COLO829 (cell line): ENCODE measurements at places on chromosomes 6 and 20.

GRCh38 chr20:25257130-25257529, 9.2 kb downstream of the PYGB start:
- no peak for DNase-seq

GRCh38 chr6:55250400-55250799, 76.1 kb downstream of the HCRTR2 start:
- no peak for DNase-seq

DNA sequence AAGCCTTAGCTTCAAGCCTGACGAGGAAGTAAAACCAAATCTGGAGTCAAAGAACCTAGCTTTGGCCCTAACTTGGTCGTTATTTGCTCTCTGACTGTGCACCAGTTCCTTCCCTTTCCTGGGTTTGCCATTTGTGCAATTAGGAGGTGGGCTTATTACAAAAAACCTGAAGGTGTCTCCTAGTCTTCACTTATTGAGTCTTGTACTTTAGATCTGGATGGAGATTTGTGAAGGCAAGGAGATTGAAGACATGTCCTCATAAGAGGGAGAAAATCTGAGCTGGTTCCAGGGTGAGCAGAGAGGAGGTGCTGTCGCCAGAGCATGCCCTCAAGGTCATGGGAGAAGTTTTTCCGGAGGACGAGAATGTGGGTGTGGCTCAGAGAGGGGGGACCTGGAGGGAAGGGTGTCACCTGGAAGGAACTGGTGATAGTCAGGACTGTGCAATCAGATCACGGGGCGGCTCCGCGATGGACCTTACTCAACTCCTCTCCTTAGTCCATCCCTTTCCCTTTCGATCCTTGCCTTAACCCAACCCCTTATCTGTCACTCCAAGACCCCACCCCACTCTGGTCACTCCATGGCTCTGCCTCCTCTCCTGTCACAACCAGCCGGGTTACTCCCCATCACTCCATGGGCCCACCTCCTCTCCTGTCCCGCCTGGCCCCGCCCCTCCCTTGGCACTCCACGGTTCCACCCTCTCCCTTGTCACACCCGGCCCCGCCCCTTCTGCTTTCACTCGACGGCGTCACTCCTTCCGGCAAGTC, 588 bp upstream of the ACSS2 start:
- DNase-seq, result peak; percentile 98

- DNase-seq, result no peak
Observed at GRCh38 chr6:122751326-122751725, 28.2 kb upstream of the FABP7 start.

DNA sequence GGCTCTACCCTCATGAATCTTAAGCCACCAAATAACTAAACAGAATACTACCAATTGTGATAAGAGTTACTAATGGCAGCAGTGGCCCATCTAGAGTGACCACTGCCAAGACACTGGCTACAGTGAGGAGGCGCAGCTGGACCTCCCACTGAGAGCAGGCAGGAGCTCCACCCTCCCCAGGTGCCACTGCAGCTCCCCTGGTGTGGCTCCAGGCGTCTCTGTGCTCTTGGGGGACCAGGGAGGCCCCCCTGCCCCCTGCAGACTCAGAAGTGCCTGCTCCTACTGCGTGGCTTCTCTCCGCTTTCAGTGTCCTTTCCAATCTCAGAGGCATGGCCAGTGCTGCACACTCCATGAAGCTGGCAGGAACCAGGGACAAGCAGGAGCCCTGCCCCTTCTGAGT, 23.4 kb downstream of the MC3R start:
- no peak for DNase-seq

GRCh38 chr6:67221226-67221625, 1413.9 kb upstream of the ADGRB3 start:
- no peak for DNase-seq

DNA sequence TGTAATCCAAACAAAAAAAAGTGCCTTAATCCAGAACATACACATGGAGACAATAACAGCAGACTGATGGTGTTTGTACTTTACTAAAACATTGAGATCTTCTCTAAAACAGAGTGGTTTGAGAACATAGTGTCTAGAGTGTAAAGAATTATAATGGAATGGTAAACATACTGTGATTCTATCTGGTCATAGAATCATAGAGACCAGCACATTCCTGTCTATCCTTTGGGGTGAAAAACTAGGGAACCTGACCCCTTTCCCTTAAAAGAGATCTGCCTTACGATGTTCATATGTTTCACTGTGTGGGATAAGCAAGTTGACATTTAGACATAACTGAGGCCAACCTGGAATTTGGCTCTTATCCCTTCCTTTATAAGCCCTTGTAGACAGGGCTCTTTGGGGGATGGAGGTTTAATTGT, 55.7 kb downstream of the TRMT11 start:
- DNase-seq, result no peak

- no peak for DNase-seq
Observed at GRCh38 chr6:144722154-144722737, 437.1 kb downstream of the UTRN start.

DNA sequence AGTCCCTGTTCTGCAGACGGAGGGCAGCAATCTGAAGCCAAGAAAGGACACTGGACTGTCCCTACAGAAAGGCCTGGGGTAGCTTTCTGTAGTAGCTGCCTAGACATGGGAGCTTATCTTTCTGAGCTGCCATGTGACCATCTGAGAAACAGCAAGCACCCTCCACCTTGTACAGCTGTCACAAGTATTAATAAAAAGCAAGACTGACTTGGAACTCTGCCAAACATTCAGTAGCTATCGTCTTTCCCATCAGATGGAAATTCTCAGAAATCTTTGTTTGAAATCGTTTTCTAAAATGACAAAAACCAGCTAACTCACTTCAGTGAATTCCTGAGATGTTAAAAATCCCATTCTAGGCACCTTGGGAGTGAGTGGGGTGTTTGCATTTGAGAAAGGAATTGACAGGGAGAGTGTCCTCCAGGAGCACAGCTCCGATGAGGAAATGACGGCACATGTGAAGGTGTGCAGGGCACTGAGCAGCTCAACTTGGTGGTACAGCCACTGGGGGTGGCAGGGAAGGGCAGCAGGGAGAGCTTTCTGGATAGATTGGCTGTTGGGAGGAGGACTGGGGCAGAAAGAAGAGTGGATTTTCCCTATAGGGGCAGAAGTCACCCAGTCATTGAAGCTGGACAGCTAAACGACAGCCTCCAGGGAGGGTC, 24.5 kb downstream of the ACSS1 start:
- no peak for DNase-seq

DNA sequence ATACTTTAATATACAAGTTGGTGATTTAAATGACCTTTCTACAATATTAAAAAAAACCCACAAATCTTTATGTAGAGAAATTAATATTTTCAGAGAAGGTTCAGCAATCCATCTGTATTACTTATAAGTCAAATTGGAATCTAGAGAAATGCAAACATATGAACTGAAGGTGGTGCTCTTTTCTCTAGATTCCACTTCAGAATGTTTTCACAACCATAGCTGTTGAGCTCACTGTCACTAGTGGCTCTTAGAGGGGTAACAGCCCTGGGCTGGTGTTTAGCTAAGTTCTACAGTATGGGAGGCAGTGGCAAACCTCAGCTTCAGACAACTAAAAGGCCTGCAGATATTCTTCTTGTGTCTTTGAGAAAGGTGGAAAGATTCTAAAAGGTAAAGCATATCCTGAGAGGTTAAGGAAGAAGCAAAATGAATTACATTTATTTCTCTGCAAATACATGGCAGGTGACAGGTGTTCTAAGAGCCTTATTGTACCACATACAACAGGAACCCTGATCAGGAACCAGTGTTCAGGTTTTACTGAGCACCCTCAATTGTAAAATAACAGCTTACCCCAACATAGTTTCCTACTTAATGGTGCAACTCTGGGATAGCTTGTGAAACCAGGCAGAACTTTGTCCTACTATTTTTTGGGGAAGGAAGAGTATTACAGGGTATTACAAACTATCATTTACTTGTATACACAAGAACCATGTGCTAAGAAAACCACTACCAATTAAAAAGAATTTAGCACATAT, 56.6 kb upstream of the SAMHD1 start:
- DNase-seq, result peak; percentile 29

DNA sequence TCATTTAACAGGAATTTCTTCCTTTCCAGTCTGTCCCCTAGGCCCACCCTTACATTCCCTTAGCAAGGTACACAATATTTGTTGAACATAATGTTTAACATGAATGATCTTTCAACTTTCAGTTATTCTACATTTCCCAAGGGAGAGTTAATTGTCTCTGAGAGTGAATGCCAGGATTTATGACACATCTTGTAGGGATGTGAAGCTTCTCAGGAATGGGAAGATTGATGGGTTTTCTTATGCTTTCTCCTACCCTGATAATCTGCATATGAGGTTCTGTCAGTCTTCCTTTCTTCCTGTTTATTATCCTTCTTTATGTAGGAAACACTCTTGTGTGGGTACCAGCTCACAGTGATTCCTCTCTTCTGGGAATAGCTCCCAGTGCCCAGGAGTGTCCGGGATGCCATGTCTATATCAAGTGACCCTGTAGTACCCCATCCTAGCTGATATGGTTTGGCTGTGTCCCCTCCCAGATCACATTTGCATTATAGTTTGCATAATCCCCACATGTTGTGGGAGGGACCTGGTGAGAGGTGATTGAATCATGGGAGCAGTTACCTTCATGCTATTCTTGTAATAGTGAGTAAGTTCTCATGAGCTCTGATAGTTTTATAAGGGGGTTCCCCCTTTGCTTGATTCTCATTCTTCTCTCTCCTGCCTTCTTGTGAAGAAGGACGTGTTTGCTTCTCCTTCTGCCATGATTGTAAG, 7.1 kb upstream of the FYN start:
- DNase-seq, result no peak

DNA sequence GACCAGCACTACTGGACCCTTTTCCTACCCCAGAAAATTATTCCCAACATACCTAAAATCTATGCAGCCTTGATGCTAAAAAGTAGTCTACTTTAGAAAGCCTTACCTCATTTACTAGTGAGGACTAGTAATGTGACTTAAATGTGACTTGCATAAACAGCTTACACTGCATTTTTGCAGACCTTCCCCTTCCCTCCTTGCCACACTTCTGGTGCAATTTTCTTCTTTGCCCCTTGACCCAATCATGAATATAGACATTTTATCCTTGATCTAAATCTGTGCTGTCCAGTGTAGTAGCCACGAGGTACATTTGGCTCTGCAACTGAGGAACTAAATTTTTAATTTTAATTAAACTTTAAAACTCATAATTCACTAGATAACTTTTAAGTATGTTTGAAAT, 7.0 kb upstream of the ZKSCAN8 start:
- no peak for DNase-seq

- no peak for DNase-seq
Observed at GRCh38 chr6:168815229-168815628, 374.2 kb downstream of the SMOC2 start.

DNA sequence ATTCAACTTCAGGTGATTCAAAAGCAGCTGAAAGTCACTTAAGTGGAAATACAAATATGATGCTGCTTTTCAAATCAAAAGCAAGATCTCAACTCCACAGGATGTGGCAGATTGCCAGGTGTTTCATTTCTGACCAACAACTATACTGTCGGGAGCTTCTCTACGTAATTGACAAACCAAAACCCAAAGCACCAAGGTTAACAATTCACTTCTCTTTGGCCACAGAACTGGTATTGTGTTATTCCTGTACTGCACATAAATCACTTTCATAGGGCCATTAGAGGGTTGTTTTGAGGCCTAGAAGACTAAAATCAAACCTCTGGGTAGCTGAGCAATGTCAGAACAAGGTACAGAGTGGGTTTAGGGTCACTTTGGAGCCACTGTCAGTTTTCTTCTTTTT, 169.7 kb downstream of the HAO1 start:
- DNase-seq, result no peak

- DNase-seq, result no peak
Observed at GRCh38 chr6:106563614-106564013, 65.7 kb downstream of the RTN4IP1 start.

- DNase-seq, result no peak
Observed at GRCh38 chr6:129667621-129668020, 42.4 kb downstream of the ARHGAP18 start.

DNA sequence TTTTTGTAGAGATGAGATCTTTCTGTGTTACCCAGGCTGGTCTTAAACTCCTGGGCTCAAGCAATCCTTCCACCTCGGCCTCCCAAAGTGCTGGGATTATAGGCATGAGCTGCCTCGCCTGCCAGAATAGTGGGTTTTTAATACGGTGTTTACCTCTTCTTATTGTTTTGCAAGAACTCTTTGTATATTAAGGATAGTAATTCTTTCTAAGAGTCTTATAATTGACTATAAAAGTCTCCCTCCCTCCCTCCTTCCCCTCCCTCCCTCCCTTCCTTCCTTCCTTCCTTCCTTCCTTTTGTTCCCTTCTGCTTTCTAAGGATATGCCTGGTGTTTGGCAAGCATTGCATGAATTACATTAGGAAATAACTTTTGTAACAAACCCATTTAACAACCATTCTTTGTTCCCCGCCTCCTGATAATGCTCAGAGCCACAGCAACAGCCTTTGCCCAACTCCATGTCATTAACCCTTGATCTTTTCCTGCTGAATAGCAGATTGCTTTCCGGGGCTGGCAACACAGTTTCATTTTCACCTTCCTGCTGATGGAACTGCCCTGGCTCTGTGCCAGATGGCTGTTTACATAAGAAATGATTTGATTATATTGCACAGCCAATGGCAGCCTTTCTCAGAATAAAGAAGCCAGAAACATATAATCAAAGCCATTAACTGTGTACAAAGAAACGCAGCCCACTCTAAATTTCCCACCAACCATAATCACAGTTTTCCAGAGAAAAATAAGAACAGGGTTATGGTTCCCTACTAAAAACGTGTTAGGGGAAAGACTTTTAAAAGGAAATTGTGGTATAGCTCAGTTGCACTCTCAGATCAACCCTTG, 143.7 kb upstream of the PTPN1 start:
- DNase-seq, result peak; percentile 76

DNA sequence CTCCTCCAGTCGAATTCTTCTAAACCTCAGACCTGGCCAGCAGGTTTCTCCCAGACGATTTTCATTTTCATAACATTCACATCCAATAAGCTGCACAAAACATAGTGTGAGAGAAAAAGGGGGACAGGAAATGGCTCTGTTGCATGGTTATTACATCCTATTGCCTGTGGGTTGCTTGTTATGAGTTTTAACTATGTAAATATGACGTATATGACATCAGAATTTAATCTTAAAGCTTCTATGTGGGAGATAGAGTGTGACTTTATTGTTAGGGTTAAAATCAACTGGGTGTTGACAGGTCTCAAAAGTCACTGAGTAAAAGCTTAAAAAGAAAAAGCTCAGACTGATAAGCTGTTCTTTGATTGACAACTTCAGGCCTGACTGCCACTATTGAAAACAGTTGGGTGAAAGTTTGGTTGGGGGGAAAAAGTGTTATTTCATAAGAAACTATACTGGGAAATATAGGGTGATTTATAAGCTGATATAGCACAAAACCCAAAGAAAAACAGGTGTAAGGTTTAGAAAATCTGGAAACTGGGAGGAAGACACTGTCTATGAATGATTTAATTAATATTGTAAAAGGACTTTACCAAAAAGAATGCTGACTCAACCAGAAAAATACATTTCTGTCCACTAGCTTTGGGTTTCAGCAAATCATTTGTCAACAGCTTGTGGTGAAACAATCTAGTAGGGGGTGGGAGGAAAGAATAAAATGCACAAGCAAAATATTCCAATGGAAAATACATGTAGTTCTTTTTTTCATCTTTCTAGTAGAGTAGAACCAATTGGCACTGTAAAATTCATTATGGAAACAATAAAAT, 134.1 kb upstream of the CEP162 start:
- no peak for DNase-seq
